ENCODE measurements at places on chromosomes 2 and 18.

GRCh38 chr2:40439473-40439872 lies 12.4 kb downstream of the SLC8A1 start:
- no peak for DNase-seq

- no peak for DNase-seq
Observed at GRCh38 chr2:200773083-200773482, 38.6 kb upstream of the BZW1 start.

DNA sequence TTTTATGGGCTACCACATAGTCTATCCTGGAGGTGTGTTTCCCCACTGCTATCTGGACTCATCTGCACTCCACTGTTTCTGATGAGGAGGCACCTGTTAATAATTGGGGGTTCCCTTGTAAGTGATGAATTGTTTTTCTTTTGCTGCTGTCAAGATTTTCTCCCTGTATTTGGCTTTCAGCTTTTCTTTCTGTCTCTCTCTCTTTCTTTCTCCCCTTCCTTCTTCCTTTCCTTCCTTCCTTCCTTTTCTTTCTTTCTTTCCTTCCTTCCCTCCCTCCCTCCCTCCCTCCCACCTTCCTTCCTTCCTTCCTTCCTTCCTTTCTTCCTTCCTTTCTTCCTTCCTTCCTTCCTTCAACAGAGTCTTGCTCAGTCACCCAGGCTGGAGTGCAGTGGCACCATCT lies 9.2 kb downstream of the GNLY start:
- DNase-seq: no peak

DNA sequence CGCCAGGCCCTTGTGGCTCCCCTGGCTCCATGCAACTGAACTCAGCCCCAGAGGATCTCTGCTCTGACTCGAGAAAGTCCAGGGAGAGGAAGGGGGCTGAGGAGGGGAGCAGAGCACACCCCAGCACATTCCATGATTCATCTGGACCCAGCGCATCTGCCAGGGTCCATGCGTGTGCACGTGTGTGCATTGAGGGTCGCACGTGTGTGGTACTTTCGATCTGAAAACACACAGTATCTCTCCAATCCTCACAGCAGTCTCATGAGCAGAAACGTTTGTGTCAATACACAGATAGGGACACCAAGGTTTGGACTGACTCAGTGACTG lies 146.4 kb upstream of the ID2 start:
- DNase-seq: no peak

DNA sequence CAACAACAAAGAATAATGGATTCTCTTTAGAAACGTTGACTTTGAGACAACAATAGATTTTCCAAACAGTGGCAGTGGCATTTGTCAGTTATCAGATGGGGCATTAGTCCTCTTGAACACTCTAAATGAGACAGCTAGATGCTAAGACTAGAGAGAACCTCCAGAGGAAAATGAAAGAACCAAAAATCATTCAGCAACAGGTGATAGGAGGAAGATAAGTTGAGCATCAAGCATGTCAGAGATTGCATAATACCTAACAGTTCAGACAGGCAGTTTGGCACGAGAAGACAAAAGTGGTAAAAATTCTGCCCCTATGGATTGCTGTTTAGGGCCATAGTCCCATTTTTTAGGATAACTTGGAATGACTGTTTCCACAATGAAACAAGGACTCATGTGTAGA lies 67.9 kb upstream of the NOL4 start:
- no peak for DNase-seq

DNA sequence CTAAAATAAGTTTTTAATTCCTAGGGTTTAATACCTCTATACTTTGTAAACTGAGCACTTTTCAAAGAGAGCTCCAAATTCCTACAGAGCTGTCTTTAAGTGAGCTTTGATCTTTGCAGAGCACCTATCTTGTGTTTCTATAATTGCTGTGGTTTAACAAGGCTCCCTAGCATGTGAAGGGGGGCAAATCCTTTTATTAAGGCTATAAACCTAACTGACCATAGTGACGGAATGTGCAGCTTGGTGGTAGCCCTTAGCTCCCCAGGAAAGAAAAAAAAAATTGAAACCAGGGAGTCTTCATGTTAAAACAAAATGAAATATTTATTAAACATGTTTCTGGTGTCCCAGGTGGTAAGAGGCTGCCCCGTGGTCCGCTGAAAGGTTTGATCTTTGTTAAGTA lies 78.6 kb upstream of the ETAA1 start:
- DNase-seq: no peak
